Hippocampal formation (tissue), 2 donors: ENCODE measurements at places on chromosomes 5 and 9.

DNA sequence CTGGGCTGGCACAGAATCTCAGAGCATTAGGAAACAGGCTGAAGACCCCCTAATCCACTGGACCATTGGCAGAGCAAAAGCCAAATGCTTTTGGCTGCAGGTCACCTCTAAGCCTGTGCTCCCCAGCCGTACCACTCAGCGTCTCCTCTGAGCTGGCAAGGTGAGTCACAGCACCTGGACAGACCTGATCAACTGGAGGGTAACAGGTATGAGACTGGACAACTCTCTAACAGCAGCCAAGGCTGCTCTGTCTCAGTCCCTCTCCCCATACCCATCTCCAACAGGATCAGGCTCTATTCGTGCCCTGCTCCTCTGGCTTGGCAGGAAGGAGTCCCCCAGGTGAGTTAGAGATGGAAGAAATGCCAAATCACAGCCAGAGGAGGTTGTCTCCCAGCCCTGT, 4.7 kb downstream of the GOLGA2 start:
- DNase-seq, result no peak

DNA sequence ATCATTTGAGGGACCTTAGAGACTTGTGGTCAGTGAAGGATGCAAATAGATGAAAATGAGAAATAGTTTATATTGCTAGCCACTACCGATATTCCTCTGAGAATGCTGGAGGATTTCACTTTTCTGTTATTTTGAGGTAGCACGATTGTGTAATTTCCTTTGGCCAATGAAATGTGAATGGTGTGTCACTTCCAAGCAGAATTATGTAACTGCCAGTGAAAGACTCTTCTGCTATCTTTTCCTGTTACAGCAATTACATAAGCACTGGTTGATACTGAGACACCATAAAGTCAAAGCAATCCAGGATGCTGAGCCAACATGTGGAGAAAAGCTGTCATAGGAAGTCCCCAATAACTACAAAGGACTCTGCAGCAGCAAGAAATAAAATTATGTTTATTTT, 3.6 kb upstream of the PCDHA2 start:
- DNase-seq, result no peak

DNA sequence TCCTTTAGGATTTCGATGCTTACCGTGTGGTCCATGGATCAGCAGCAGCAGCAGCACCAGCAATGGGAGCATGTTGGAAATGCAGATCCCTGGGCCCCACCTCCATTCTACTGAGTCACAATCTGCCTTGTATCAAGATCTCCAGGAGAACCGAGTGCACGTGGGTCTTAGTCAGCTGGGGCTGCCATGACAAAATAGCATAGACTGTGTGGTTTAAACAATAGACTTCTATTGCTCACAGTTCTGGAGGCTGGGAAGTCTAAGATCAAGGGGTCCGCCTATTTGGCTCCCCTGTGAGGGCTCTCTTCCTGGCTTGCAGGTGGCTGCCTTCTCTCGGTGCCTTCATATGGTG, 1.3 kb upstream of the PROP1 start:
- DNase-seq, result no peak

- no peak for DNase-seq
These were observed 13.5 kb upstream of the RALGDS start for GRCh38 chr9:133134388-133135145.

DNA sequence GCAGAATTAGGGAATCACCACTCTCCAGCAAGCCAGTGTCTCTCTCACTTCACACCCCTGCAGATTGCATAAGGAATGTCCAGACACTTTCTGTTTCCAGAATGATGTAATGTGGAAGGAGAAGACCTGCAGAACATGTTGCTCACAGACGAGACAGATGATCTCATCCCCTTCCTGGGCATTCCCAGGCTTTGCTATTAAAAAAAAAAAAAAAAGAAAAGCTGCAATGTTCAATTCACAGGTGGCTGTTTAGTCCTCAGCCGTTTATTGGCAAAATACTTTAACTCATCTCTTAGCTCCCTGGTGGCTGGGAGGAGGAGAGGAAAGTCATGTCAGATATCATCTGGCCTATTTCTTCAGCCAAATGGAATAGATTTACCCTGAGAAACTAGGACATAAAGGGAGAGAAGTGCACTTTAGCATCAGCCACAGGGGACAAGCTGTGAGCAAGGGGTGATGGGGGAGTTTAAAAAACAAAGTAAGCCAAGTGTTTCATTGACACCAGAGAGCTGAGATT, 95.9 kb upstream of the TNC start:
- no peak for DNase-seq

GRCh38 chr9:91856419-91856818, 93.6 kb downstream of the ROR2 start:
- no peak for DNase-seq

DNA sequence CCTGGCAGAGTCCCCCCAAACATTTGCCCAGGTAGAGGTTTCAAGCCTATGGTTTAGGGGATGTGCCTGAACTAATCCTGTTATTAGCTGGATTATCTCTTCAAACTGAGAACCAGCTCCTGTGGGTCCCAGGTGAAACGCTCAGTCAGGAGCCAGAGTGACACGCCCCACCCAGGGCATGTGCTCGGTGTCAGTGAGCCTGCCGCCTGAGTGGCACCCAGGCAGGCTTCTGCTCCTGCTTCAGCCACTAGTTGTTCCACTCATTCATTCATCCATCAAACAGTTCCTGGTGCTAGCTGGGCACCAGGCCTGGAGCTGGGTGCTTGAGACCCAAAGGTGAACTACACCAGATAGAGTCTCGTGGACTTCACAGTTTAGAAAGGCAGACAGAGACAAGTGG, 129.4 kb upstream of the PITX1 start:
- no peak for DNase-seq

DNA sequence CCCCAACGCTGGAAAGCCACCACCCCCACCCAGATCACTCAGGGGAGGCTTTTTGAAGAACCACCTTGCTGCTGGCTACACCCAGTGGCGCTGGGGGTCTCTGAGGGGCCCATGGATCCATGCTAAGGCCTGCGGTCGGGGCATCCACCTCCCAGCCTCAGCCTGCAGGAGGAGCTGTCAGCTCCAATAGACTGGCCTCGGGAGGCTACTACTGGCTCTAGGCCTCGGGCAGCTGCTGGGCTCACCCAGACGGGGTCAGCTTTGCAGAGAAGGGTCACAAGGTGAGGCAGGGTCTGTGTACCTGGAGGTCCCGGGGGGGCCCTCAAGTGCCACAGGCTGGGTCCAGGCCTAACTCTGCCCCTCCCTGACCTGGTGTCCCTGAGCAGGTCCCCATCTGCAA, 193.7 kb downstream of the OLFM1 start:
- DNase-seq, result no peak

DNA sequence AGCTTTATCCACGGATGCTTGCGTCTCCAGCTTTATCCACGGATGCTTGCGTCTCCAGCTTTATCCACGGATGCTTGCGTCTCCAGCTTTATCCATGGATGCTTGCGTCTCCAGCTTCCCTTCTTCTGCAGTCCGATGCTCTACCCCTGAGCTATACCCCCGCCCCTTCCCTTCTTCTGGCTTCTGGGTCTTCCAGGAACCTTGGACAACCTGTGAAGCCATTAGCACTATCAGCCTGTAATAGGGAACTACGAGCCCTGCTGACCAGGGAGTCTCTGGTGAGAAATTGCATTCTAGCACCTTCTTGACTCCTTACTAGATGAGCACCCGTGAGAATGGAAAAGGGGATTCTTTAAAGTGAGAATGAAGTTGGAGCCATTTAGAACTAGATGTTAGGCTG, 39.1 kb upstream of the SH3PXD2B start:
- DNase-seq, result no peak

DNA sequence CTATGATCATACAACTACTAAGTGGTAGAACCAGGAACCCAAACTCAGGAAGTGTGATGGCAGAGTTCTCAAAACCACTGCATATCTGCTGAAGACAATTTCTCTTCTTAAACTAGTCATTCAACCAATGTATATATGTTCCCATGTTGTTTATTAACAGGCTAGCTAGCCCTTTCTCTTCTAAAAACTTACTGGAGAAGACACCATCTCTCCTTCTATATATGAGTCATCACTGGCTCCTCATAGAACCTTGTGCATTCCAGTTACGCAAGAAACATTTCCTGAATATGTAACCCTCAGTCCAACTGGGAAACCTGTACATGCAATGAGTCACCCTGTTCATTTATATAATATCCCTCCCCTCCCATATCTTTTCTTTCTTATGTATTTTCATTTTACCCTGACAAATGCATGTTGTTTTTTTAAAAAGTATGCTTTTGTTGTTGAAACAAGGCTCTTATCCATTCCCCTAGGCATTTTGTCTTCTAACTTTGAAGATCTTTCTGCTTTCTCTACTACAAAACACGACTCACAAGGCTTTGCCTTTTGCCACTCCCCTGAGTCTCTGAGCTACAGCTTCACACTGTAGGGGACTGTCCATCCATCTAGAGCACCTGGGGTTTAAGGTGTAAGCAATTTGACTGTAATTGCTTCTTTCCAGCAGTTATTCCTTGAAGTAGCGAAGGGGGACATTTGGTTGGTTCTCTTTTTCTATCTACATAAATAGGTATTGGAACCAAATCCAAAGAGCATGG, 119.5 kb downstream of the ANXA1 start:
- no peak for DNase-seq

GRCh38 chr9:74521009-74521408, 23.9 kb downstream of the RORB start:
- no peak for DNase-seq

GRCh38 chr9:107407675-107408074, 81.9 kb downstream of the KLF4 start:
- no peak for DNase-seq

DNA sequence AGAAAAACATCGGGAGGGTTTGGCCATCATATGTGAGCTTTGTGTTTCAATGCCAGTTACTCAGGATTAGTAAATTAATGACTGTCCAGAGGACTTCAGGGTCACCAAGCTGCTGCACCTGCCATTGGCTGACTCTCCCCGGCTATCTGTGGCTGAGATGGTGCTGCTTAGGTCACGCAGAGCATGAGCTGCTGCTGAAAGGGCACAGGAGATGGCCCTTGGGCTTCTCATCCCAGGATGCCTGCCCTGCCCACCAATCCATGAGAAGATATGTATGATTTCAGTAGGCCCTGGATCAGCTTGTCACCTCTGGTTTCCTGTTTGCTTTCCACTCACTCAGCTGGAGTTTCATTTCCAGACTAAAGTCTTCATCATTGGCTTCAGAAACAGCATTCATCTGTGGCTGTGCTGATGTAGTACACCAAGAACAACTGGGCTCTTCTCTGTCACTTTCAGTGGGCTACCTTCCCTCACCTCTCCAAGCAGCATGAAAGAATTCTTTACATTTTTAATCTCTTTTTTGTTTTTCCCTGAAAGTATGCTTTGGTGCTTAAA, 2.4 kb upstream of the CATSPER3 start:
- DNase-seq, result no peak

DNA sequence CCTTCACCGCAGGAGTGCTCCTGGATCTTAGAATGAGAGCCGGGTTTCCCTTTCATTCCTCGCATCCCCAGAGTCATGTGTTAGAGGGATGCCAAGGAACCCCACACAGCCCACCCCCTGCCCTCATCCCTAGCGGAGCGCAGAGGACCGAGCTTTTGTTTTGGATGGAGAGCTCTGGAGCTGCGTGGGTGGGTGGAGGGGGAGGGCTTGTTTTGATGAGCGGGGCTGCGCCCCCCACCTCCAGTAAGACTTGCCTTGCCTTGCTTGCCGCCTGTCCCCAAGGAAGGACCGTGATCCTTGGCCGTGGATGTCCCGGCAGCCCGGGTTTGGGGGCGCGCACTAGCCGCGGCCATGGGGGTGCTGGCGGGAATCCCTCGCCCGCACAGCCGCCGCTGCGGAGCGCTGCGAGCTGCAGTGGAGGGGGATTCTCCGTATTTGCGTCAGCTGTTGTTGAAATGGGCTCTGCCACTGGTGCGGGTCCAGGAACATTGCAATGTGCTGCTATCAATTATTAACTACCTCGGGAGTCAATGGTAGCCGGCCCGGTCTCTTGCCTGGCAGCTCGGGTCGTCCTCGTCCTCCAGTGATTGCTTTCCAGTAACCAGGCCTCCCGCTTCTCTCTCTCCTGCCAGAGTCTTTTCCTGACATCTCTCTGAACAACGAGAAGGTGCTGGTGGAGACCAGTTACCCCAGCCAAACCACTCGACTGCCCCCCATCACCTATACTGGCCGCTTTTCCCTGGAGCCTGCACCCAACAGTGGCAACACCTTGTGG, 1.0 kb downstream of the EGR1 start:
- no peak for DNase-seq

- DNase-seq, result no peak
These were observed 1.9 kb upstream of the QSOX2 start for GRCh38 chr9:136247551-136247916.
